ENCODE measurements at places on chromosomes 6 and 20. TPM values are rescaled to one million over a fixed set of nuclear protein-coding genes. Genes with fewer than 3 reads are reported as not detected.

MYCT1 gene
- polyA plus RNA-seq, result 15.4 TPM

TFAP2D gene
- not detected for polyA plus RNA-seq

C6orf58 gene
- 0.07 TPM for polyA plus RNA-seq

TCP11 gene
- polyA plus RNA-seq, result 0.16 TPM

HLA-DMA gene
- 1.5 TPM for polyA plus RNA-seq

UBE2C gene
- polyA plus RNA-seq, result 82.8 TPM

OR2B6 gene
- 0.42 TPM for polyA plus RNA-seq

OXT gene
- not detected for polyA plus RNA-seq

ARFGEF3 gene
- polyA plus RNA-seq, result not detected

EDN3 gene
- 0.05 TPM for polyA plus RNA-seq

CST8 gene
- polyA plus RNA-seq, result not detected

GRCh38 chr6:132830334-132830751 is 16.0 kb downstream of the RPS12 start:
- no peaks in the 10 kb centered on the region for H3K36me3 ChIP-seq
- no peaks in the 10 kb centered on the region for H3K4me1 ChIP-seq
- H3K4me3 ChIP-seq, result no peak overlapping the region
- peak; percentile 57 for DNase-seq
- H3K27ac ChIP-seq, result no peak overlapping the region

DNA sequence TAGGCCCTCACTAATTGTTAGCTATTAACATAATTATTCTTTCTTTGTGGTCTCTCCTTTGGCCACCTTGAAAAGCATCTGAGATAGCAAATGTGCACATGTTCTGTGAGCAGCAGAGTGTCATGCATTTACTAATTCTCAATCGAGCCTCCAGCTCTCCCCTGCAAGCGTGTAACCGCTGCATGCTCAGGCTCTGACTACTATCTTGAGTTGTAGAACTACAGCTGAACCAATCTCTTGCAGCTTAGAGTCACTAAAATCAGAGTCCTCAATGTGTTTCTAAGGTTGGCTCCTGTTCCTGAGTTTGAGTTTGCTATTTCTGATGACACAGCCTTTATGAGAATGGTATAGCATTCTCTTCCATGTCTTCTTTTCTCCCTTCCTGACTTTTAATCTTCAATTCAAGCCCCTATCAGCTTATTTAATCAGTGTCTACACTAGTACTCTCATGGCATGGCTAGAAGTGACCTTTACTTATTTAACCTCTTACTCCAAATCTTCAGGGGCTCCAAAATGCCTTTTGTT is 65.5 kb downstream of the PPP1R3G start:
- no peaks in the 10 kb centered on the region for H3K36me3 ChIP-seq
- DNase-seq, result no peak
- H3K4me3 ChIP-seq, result no peak overlapping the region
- no peaks in the 10 kb centered on the region for H3K27me3 ChIP-seq
- H3K4me1 ChIP-seq, result peaks cover 14% of the 10 kb centered on the region

DNA sequence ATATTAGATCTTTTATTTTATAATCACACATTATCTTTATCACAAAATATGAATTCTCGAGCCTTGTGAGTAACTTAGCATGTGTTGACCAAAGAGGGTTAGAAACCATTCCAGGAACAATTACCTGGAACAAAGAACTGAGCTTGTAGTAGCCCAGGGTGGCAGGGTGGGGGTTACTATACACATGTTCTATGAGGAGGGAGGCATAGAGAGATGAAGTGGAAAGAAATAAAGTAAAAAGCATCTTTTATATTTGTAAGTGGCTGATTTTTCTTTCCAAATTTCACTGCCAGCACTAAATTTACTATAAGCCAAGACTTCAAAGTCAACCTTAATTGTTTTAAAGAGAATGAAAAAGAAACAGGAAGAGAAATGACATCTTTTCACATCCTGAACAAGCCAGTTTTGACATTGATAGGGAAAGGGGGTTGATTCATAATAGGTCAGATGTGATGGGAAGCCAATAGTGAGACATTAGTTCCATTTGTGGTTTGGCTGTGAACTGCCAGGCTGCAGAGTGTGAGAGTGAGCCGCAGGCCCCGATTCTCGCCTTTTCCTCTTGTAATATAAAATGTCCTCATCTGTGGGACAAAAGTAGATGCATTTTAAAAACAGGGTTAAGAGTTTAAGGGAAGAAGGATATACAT is 52.7 kb upstream of the MYB start:
- H3K4me3 ChIP-seq, result no peak overlapping the region
- H3K27ac ChIP-seq, result no peak overlapping the region
- DNase-seq, result no peak
- no peaks in the 10 kb centered on the region for H3K4me1 ChIP-seq

DNA sequence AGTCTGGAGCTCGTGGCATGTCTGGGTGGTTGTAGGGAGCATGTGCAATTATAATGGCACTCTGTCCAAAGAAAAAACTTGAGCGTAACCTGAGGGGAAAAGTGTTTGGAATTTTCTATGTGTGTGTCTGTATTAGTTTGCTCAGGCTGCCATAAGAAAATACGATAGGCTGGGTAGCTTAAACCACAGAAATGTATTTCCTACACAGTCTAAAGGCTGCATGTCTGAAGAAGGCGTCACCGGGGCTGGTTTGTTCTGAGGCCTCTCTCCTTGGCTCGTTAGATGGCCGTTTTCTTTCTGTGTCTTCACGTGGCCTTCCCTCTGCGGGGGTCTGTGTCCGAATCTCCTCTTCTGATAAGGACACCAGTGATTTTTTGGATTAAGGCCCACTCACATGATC is 59.0 kb downstream of the IGF2R start:
- H3K27ac ChIP-seq, result no peak overlapping the region
- H3K4me3 ChIP-seq, result no peak overlapping the region
- no peaks in the 10 kb centered on the region for H3K27me3 ChIP-seq
- H3K4me1 ChIP-seq, result peaks cover 9% of the 10 kb centered on the region

GRCh38 chr20:51062065-51062464 is 39.2 kb upstream of the KCNG1 start:
- H3K27me3 ChIP-seq, result peaks cover 4% of the 10 kb centered on the region
- no peaks in the 10 kb centered on the region for H3K36me3 ChIP-seq
- no peak overlapping the region for H3K27ac ChIP-seq
- no peak overlapping the region for H3K4me3 ChIP-seq
- no peak for DNase-seq

DNA sequence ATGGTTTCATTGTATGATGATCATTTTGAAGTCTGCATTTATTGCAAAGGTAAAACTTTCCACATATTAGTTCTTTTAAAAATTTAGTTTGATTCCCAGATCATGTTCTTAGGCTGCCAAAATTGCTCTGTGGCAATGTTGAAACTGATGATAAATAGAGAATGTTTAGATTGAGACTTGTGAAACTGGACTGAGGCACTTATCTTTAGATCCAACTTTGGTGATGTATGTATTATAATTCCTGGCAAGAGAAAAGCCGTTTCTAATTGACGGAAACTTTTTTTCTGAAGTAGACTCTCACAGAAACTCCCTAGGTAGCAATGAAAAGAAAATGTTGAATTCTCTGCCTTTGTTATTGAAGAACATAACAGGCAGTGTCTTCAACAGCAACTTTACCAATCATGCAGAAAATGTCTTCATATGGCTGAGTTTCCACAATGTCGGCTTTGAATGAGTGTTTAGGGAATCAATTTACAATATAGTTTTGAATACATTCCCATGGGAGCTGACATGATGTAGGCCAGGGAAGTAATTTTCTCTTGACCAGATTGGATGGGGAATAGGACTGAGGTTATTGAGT is 456.2 kb downstream of the CD109 start:
- no peaks in the 10 kb centered on the region for H3K36me3 ChIP-seq
- DNase-seq, result no peak
- no peak overlapping the region for H3K27ac ChIP-seq
- H3K4me1 ChIP-seq, result no peaks in the 10 kb centered on the region
- H3K4me3 ChIP-seq, result no peak overlapping the region

GRCh38 chr6:129844118-129844891 is 16.8 kb downstream of the TMEM244 start:
- no peaks in the 10 kb centered on the region for H3K36me3 ChIP-seq
- H3K4me3 ChIP-seq, result no peak overlapping the region
- no peaks in the 10 kb centered on the region for H3K27me3 ChIP-seq
- H3K27ac ChIP-seq, result peak overlapping the region; percentile 34
- DNase-seq, result peak; percentile 0

DNA sequence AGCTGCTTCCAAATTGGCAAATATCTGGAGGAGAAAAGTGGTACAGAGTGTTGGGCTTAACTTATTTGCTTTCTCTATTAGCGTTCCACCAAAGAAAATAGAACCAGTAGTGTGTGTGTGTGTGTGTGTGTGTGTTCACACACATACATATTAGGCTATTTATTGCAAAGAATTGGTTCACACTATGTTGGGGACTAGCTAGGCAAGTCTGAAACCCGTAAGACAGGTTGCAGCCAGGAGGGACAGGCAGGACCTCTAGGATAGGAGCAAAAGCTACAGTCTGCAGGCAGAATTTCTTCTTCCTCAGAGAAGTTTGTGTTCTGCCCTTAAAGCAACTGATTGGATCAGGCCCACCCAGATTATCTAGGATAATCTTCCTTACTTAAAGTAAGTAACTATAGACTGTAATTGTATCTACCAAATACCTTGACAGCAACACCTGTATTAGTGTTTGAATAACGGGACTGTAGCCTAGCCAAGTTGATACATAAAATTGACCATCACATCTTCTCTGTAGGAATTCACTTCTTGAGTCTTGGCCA is 12.8 kb downstream of the KCTD20 start:
- no peaks in the 10 kb centered on the region for H3K4me1 ChIP-seq
- no peak overlapping the region for H3K4me3 ChIP-seq
- peaks cover 38% of the 10 kb centered on the region for H3K36me3 ChIP-seq
- H3K27ac ChIP-seq, result no peak overlapping the region
- no peak for DNase-seq

- H3K4me1 ChIP-seq, result peaks cover 5% of the 10 kb centered on the region
- no peak overlapping the region for H3K27ac ChIP-seq
Observed at GRCh38 chr6:7786214-7786661, 60.3 kb downstream of the BMP6 start.

DNA sequence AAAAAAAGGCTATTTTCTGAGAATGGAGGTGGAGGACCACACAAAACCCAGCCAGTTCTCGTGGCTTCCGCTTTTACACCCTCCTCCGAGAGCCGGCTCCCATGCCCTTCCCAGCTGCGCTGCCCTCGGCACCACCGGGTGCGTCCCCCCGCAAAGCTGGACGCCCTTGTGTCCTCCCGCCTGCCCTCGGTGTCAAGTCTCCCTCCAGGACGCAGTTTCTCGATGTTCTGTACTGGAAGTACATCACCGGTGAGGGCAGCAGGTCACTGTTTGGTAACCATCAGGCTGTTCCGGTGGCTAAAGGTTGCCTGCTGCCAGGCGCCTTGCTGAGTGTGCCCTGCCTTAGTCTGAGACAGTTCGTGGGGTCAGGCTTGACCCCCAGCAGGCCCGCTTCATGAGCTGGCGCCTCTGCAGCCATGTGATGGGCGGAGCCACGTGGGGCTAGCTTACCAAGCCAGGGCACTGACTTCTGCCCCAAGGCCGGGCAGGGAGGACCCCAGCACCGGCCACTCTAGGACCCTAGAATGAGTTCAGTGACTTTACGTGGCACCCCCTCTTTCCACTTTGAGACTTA is 34.6 kb downstream of the RREB1 start:
- no peak overlapping the region for H3K4me3 ChIP-seq
- no peak for DNase-seq
- H3K27ac ChIP-seq, result no peak overlapping the region
- no peaks in the 10 kb centered on the region for H3K36me3 ChIP-seq

GRCh38 chr20:9028419-9028818 is 40.5 kb upstream of the PLCB4 start:
- H3K27me3 ChIP-seq, result no peaks in the 10 kb centered on the region
- no peak for DNase-seq
- no peaks in the 10 kb centered on the region for H3K4me1 ChIP-seq
- H3K4me3 ChIP-seq, result no peak overlapping the region
- no peaks in the 10 kb centered on the region for H3K36me3 ChIP-seq
- H3K27ac ChIP-seq, result no peak overlapping the region

GRCh38 chr6:130815200-130816071 is 11.8 kb upstream of the SMLR1 start:
- H3K4me3 ChIP-seq, result no peak overlapping the region
- no peaks in the 10 kb centered on the region for H3K36me3 ChIP-seq
- H3K27ac ChIP-seq, result no peak overlapping the region
- no peaks in the 10 kb centered on the region for H3K4me1 ChIP-seq
- DNase-seq, result no peak

- DNase-seq, result peak; percentile 76
- no peaks in the 10 kb centered on the region for H3K27me3 ChIP-seq
- peaks cover 10% of the 10 kb centered on the region for H3K36me3 ChIP-seq
- H3K4me1 ChIP-seq, result peaks cover 5% of the 10 kb centered on the region
Observed at GRCh38 chr6:116268589-116269293, 11.0 kb downstream of the TSPYL1 start.

DNA sequence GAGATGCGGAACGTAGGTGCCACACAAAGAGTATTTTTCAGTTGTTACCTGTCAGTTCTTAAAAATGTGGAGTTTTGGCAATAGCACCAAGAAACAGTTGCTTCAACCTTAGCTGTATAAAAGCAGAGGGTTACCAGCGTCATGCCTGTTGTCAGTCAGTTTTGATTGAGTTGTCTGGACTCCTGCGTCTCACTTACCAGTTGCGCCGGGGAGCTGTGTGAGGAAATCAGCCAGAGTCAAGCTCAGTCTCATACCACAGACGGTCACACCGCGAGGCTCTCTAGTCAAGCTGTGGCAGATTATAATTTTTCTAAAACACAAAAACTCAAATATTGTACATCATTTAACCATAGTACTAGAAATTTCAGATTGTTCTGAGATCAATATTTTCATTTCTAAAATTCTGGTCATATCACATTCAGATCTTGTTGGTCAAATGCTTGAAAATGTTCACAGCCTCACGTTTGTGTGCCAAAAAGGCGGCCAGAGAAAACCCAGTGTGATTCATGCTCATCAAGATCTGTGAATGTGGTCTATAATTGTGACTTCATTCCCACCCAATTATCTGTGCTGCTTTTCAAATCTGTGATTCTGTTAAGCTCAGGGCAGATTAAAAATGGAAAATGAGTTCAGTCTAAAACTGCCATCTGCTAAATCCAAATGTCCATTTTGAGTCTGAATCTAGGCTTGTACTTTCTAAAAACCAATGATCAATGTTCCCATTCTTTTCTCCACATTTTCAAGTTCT is 37.5 kb downstream of the SASH1 start:
- DNase-seq, result no peak
- H3K27ac ChIP-seq, result peak overlapping the region; percentile 65
- peaks cover 6% of the 10 kb centered on the region for H3K4me1 ChIP-seq

GRCh38 chr6:133631421-133631820 is 257.5 kb upstream of the TCF21 start:
- no peaks in the 10 kb centered on the region for H3K36me3 ChIP-seq
- H3K4me3 ChIP-seq, result no peak overlapping the region
- no peak for DNase-seq
- no peaks in the 10 kb centered on the region for H3K27me3 ChIP-seq
- no peak overlapping the region for H3K27ac ChIP-seq
- no peaks in the 10 kb centered on the region for H3K4me1 ChIP-seq

DNA sequence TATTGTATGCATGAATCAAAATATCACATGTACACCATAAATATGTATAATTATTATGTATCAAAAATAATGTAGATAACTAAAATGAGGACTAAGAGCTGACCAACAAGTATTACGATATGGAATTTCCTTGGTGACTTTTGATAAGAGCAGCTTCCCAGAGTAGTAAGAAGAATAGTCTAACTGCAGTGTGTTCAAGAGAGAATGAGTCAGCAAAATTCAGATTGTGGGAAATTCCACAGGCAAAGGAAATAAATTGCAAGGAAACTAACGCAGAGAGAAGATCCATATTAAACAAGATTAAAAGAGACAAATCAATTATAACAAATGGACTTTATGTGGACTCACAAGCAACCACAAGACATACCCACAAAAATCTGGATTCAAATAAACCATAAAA is 26.4 kb downstream of the FRK start:
- no peaks in the 10 kb centered on the region for H3K36me3 ChIP-seq
- H3K27ac ChIP-seq, result no peak overlapping the region
- DNase-seq, result no peak

Measured in SK-N-SH (cell line).